ENCODE measurements at places on chromosomes 1 and 21.

- peak; percentile 70 for DNase-seq
These were observed 27.4 kb downstream of the RABIF start for GRCh38 chr1:202861420-202862132.

GRCh38 chr21:35059742-35060141 lies 10.6 kb upstream of the RUNX1 start:
- DNase-seq = no peak

DNA sequence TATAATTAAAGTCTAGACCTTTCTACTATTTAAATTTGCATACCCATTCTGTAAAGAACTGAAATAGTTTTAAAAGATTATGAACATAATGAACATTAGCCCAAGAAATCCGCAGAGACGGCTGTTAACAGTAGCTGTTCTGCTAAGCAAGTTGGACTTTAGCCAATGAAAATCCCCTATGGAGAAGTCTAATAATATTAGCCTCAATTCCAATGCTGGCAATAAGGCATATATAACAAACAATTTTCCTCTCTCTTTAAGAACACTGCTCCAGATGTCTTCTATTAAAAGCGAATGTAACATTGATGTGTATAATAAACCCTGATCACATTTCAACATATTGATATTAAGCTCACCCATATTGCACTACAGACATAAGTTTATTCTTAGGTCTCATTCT lies 221.3 kb upstream of the KCTD3 start:
- DNase-seq = no peak

GRCh38 chr1:6459850-6460265 lies 6.1 kb downstream of the TNFRSF25 start:
- DNase-seq = peak; percentile 67

DNA sequence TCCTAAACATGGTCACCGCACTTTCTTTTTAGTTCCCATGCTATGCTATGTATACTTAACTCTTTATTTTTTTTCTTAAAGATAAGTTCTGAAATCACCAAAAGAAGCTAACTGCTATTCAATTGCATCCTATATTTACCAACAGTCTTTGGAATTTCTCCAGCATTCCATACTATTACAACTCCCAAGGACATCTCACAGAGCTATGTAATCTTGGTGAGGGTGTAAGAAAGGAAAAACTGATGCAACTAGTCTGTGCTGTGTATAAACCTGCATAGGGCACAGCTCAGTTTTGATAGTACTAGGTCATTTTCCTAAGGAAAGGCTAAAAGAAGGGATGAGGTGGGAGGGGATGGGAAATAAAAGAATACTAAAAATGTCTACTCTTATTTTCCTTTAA lies 78.0 kb downstream of the PTPN14 start:
- no peak for DNase-seq

GRCh38 chr1:157153746-157154145 lies 15.6 kb upstream of the ETV3 start:
- DNase-seq = no peak

- no peak for DNase-seq
These were observed 148.7 kb upstream of the DNAH14 start for GRCh38 chr1:224780736-224781135.

- peak; percentile 63 for DNase-seq
These were observed 44.3 kb upstream of the IL10 start for GRCh38 chr1:206816390-206817287.

- no peak for DNase-seq
These were observed 865 bp downstream of the ATP5IF1 start for GRCh38 chr1:28236656-28237322.

DNA sequence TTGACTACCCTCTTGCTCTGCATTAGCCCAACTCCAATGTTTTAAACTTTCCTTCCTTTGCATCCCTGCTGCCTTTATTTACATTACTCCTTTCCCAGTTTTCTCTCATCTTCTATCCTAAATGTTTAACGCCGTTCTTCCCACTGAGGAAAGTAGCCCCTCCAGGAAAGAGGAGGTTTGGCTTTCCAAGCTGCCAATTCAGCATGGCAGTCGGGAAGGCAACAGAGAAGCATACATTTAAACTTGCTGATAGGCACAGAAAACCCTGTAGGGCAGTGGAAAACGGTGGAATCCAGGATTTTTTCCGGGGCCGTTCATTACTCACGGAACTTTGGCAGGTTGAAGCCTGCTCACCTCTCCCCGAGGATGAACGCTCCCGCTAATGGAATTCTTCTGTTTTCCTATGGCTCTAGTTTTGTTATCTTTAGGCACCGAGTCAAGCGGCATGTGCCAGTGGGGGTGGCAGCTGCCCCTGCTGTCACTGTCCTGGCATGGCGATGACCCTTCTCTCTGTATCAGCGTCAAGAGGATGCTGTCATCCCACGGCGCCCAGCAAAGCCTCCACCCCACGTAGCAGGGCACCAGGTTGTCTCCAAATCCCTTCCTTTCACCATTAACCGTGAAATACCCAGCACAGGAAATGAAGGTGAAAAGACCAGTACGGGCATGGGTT lies 48.3 kb downstream of the ZBTB18 start:
- no peak for DNase-seq

DNA sequence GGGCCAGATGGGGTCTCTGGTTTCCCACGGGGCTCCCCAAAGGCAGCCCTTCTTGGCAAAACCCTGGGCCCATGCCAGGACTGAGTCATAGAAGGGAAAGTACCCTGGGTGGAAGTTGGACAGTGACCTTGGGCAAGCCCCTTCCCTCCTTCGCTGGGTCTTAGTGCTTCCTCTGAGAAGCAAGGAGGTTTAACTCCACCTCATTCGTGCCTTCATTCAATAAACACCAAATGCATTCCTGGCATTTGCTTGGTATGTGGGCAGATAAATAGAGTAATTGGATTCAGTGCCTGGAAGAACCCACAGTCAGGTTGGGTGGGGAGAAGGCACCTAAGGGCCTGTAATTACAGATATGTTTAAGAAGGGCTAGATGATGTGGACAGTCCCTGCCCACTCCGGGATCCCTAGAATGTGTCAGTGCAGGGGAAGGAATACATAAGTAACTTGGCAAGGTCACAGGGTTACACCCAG lies 36.3 kb upstream of the CITED4 start:
- peak; percentile 52 for DNase-seq

- DNase-seq = no peak
These were observed 16.3 kb downstream of the CNIH3 start for GRCh38 chr1:224632381-224632871.

All from CD4-positive, alpha-beta T cell treated with Interleukin-1 beta for 1 hour (primary cell).